IMR-90 (cell line): ENCODE measurements at places on chromosomes 4 and X. TPM values are rescaled to one million over a fixed set of nuclear protein-coding genes. Genes with fewer than 3 reads are reported as not detected.

PNMA5 gene
- not detected in 2 replicates for total RNA-seq

LRCH2 gene
- 4.3 and 8.1 TPM in 2 replicates for total RNA-seq

ARMCX4 gene
- 2.3 and 3.1 TPM in 2 replicates for total RNA-seq

PRDM8 gene
- total RNA-seq: 5.0 and 5.7 TPM in 2 replicates

PPBP gene
- not detected in 2 replicates for total RNA-seq
